ENCODE measurements at places on chromosomes 2 and 18.

DNA sequence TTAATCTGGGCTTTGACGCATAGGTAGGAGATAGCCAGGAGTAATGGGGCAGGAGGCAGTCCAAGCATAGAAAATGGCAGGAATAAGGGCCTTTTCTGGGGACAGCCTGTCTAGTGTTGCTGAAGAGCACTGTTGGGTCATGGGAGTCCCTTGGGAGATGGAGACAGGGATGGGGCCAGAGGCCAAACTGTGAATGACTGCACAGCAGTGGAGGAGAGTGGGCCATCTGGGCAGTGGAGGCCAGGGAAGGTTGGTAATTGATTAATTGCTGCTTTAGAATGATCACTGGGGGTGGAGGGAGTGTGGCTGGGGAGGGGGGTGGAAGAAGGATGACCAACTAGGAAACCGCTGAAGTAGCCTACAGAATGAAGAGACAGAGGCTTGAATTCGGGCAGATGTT, 28.6 kb upstream of the CREG2 start:
- no peak overlapping the region for H3K4me3 ChIP-seq
- H3K4me1 ChIP-seq, result no peaks in the 10 kb centered on the region
- DNase-seq, result no peak
- H3K27me3 ChIP-seq, result no peaks in the 10 kb centered on the region
- no peak overlapping the region for H3K27ac ChIP-seq
- H3K36me3 ChIP-seq, result no peaks in the 10 kb centered on the region

- no peaks in the 10 kb centered on the region for H3K4me1 ChIP-seq
- H3K27ac ChIP-seq, result no peak overlapping the region
- no peak for DNase-seq
- no peak overlapping the region for H3K4me3 ChIP-seq
Observed at GRCh38 chr2:152050915-152051314, 47.9 kb downstream of the CACNB4 start.

DNA sequence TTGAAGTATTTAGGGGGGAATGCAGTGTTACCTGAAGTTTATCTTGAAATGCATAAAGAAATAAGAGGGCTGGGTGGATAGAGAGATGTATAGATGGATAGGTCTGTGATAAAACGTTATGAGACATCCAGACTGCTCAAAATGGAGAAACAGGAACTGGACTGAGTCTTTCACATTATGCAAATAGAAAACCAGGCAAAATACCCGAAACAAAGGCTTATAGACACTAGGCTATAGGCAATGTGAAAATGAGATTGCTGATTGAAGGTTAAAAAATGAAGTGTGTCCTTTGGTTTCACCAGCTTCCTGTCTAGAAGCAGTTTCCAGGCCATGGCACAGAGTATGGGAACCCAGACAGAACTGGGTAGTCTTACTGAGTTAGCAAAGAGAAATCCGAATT, 24.9 kb upstream of the SLC3A1 start:
- H3K27ac ChIP-seq, result no peak overlapping the region
- no peaks in the 10 kb centered on the region for H3K27me3 ChIP-seq
- no peak overlapping the region for H3K4me3 ChIP-seq
- peaks cover 16% of the 10 kb centered on the region for H3K4me1 ChIP-seq
- H3K36me3 ChIP-seq, result no peaks in the 10 kb centered on the region

DNA sequence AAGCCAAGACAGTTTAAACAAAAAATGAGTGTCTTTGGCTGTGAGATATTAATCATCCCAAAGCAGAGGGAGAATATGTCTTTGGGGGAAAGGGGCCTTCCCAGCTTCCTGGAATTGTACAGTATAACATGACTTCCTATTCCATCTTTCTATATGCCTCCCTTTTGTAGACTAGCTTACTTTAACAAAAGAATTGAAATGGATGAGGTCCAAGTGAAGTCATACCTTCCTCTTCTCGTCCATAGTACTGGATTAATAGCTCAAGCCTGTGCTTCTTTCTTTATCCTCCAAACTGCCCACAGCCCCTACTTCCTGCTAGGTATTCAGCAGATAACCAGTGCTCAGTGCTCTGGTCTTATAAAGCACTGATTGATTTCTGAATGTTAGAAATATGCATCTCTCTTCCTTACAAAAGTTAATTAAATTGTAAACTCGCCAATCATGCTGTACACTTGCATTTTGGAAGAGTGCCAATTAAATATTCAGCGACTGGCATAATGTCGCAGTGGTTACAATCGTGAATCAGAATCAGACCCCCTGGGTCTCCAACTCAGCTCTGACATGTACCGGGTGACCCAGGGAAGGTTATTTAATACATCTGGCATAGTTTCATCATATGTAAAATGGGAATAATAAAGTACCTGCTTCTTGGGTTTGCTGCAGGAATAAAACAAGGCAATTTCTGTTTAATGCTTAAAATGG, 325.1 kb downstream of the RND3 start:
- DNase-seq, result no peak
- H3K4me3 ChIP-seq, result no peak overlapping the region
- H3K4me1 ChIP-seq, result peaks cover 10% of the 10 kb centered on the region
- no peak overlapping the region for H3K27ac ChIP-seq
- no peaks in the 10 kb centered on the region for H3K36me3 ChIP-seq

All from body of pancreas (tissue), 4 donors.